ENCODE measurements at places on chromosomes 5 and 9. TPM values are rescaled to one million over a fixed set of nuclear protein-coding genes. Genes with fewer than 3 reads are reported as not detected.

DNA sequence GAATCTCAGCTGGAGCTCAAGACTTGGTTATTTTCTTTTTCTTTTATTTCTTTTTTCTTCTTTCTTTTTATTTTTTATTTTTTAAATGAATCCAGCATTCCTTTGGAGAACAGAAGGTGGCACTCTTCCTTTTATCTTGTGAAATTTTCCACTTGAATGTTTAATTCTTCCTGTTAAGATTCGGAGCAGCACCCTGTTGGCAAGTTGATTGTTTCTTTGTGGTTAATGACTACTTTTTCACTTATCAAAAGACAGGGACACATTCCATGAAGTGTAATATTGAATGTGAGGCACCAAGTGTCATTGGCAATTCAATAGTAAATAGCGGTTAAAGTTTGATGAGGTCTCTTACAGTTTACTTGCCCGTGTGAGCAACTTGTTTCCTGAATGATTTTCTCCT, 240.5 kb upstream of the CHD1 start:
- DNase-seq: peak; percentile 6

GRCh38 chr5:157819502-157820115, 39.3 kb downstream of the CLINT1 start:
- no peak for DNase-seq

The GABRA1 gene
- not detected for total RNA-seq

DNA sequence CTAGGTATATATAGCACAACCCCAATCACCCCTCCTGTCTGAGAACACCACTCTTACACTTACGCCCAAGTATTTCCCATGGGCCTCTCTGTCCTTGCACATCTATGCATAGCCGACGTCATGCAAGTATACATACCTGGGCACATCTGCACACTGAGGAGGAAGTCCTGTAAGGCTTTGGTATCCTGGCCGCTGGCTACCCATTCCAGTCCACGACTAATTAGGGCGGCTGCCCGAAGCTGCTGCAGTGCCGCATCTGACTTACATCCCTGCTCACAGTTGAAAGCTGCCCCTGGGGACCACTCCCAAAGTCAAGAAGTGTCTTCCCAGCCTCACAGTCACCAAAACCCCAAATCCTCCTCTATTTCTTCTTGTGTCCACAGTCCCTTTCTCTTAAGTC, 2.4 kb upstream of the VCP start:
- no peak for DNase-seq

DNA sequence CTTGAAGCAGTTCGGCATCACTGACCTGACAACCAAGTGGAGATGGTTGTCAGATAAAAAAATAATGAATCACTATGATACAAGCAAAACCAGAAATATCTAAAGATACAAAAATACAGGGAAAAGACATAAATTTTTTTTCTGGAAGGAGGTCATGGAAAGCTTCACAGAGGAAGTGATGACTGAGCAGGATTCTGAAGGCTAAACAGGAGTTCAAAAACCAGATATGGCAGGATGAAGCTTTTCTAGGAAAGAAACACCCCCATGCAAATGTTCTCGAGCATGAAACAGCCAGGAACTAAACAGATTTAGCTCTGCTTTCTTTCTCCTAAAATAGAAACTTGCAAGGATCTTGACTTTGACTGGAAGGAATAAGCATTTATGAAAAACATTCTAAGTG, 60.7 kb upstream of the IFNE start:
- DNase-seq: peak; percentile 45

- DNase-seq: no peak
Measured at GRCh38 chr9:125603478-125604021, 103.5 kb downstream of the MAPKAP1 start.

The TRMT10B gene
- 3.6 TPM for total RNA-seq

DNA sequence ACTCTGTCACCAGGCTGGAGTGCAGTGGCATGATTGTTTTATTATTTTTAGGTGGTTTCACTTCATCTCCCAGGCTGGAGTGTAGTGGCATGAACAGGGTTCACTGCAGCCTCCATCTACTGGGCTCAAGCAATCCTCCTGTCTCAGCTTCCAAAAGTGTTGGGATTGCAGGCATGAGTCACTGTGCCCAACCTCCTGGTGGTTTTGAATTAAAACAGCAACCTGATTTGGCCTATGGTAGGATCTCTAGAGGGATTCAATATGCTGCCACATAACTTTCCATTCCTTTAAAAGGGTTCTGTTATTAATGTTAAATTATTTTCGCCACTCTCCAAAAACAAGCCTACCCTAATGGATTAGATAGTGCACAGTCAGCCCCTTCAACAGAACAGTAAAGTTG, 9.9 kb upstream of the HSPA4 start:
- peak; percentile 66 for DNase-seq

DNA sequence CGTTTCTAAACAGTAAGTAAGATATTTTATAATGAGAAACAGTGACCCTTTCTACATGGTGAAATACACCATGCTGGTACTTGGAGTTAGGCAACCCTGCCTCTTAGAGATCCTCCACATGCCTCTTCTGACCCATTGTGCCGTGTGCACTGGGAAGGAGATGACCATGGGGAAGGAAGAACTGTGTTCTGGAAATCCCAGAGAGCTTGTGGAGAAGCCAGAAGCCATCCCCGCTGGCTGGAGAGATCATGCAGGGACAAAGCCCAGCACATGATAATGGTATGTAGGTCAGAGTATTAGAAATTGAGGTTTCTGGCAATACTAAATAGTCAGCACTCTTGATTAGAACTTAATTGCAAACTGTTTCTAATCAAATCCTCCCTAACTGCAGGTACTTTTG, 307.3 kb downstream of the FBXL7 start:
- DNase-seq: no peak

- no peak for DNase-seq
Measured at GRCh38 chr9:71795097-71795813, 26.9 kb upstream of the CEMIP2 start.

GRCh38 chr9:108060175-108060574, 570.6 kb upstream of the KLF4 start:
- DNase-seq: no peak

The LECT2 gene
- total RNA-seq: not detected

DNA sequence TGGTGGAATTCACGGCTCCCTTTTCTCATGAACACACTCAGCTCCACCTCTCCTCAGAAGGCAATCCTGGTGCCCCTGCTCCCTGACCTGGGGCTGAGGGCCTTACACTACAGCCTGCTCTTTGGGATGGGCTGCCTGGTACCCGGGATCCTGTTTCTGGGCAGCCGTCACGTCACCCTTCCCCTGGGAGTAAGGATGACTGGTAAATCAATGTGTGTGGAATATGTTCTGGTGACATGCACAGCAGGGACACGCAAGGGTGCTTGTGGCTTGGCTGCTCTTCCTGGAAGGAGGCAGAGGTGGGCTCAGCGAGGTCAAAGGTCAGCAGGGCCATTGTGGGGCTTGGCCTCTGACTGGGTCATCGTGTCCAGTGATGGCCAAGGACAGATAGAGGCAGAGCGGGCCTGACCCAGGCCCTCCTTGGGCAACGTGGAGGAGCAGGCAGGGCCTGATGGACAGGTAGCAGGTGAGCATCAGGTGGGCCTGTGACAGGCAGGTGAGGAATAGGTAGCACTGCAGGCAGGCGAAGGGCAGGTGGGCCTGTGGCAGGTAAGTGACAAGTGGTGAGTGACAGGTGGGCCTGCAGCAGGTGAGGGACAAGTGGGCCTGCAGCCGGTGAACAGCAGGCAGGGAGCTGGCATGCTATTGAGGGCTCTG, 399.4 kb upstream of the IRX4 start:
- DNase-seq: no peak
